Stimulated activated CD8-positive, alpha-beta memory T cell treated with anti-CD3 and anti-CD28 coated beads, Interleukin-15, amount 100 ng/mL, for 4 hours (primary cell): ENCODE measurements at places on chromosomes 5 and 9.

GRCh38 chr9:2802494-2802921, 41.4 kb downstream of the PUM3 start:
- no peak for DNase-seq

GRCh38 chr9:124784509-124784908, 7.6 kb downstream of the OLFML2A start:
- no peak for DNase-seq

DNA sequence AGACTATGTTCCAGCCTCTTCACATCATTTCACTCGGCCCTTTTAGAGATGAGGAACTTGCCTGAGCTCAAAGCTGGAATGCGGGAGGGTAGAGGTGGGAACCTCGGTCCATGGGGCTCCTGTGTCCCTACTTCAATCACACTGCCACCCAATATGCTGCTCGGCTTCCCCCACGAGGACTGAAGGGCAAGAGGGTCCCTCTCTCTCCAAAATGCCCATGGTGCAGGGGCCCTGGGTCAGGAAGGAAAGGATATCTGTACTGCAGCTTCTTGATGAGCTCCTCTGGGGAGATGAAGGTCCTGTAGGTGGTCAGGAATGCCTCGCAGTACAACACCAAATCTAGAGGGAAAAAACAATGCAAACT, 46.5 kb downstream of the PRRT1B start:
- no peak for DNase-seq

DNA sequence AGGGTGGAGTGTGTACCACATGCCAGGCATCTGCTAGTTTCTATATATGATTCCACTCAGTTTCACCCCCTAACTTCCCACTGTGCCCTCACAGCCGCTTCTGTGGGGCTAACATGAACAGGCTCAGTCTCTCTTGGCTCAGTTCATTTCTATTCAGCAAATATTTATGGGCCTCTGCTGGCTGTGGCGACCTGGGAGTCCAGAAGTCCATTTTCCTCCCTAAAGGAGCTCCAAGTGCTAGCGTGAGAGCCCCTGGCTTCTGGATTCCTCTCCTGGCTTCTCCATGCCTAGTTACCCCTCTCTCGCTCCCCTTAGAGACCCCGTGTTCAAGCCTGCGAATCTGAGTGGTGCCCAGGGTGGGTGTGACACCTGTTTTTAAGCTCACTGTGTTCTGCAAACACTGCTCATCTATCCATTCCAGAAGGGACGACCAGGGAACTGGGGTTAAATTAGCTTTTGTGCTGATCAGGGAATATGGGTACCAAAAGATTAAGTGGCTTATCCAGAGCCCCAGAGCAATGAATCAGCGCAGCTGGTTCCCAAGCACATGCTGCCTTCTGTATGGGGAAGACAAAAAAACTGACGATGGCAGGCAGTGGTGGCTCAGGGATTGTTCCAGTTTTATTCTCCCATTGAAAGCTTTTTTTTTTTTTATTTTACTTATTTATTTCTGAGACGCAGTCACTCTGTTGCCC, 57.6 kb downstream of the HMCN2 start:
- no peak for DNase-seq

DNA sequence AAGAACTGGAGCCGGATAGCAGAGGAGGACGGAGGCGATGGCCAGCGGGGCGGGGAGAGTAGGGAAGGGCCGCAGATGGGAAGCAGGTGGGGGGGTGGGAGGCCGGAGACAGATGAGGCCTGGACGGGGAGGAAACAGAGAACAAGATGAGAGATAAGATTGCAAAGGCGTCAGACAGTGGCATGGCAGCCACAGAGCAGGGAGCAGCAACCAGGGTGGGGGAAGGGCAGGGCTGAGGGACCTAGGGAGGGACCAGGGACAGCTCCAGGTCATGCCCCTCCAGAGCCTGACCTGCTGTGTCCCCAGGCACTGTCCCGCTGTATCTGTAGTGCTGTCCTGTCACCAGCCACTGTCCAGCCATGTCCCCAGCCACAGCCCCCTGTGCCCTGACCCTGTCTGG, 49.6 kb upstream of the LMX1B start:
- DNase-seq, result no peak

DNA sequence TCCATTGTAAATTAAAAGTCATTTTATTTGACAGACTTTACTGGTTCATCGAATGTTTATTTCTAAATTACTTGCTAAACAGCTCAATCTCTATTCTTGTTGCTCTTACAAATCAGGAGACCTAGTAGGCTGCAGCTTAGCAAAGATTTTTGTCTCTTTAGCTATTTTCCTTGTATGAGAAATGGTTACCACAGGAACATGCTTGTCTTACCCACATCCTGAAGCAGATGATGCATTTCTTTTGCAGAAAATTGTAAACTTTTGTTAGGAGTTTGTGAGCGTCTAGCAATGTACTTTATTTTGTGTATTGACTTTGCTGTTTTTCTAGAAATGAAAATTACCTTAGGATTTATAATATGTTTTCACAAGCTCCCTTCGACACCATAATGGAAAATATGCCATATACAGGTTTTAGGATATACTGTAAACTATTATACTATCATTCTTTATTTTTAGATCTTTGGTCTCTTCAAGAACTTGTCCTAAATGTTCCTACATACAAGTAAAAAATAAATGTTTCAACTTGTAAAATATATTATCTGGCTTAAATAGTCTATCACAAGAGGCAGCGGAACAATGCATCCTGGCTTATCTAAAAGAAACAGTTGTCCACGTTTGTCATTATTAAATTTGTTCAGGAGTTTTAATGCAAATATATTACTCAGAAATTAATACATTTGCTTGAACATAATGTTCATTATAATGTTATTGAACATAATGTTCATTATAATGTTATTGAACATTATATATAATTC, 54.1 kb downstream of the SPEF2 start:
- DNase-seq, result no peak

- DNase-seq, result no peak
These were observed 615.9 kb downstream of the SEMA5A start for GRCh38 chr5:8930021-8930420.

DNA sequence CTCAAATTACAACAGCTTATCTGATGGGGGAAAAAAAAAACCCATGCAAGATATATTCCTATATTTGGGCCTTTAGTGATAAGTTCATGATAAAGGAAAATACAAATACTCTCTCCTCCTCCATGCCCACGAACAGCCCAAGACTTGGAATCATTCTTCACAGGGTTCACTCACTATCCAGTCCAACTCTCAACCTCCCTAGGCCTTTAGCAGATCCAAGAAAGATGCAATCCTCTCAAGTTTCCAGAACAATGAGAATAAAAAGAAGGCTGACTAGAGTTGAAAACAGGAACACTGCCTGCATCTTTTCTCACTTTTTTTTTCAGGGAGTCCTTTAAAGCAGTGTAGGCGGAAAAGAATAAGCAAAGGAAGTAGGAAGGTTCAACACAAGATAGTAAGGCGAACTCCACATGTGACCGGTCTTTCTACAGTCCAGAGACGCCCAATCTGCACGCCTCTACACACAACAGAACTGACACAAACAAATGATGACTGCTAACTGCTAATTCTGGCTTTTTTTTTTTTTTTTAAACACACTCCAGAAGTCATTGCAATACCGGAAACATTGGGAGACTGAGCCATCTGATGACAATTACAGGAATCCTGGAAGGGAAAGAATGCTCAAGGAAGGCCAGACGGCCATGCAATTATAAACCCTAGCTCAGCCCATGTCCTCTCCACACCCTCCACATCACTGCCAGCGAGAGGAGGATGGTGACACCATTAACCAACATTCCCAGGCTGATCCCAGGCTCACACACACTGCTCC, 75.4 kb downstream of the BNC2 start:
- no peak for DNase-seq
